Dermis microvascular lymphatic vessel endothelial cell (primary cell): ENCODE measurements at places on chromosomes 5 and 9.

DNA sequence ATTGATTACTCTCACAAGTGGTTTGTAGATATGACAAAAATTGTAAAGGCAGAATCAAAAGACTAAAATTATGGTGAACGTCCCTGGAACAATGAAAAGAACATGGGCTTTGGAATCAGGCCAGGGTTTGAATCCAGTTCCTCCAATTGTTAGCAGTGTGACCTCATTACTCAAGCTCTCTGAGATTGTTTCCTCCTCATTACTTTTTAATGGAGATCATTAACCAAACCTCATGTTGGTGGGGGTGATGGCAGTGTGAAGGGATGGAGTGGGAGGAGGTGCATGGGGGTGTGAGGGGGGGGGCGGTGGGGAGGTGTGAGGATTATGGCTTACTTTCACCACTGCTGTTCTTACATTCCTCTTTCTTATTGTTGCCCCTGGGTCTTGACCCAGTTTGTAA is 44.1 kb upstream of the FOXE1 start:
- DNase-seq: peak; percentile 78

DNA sequence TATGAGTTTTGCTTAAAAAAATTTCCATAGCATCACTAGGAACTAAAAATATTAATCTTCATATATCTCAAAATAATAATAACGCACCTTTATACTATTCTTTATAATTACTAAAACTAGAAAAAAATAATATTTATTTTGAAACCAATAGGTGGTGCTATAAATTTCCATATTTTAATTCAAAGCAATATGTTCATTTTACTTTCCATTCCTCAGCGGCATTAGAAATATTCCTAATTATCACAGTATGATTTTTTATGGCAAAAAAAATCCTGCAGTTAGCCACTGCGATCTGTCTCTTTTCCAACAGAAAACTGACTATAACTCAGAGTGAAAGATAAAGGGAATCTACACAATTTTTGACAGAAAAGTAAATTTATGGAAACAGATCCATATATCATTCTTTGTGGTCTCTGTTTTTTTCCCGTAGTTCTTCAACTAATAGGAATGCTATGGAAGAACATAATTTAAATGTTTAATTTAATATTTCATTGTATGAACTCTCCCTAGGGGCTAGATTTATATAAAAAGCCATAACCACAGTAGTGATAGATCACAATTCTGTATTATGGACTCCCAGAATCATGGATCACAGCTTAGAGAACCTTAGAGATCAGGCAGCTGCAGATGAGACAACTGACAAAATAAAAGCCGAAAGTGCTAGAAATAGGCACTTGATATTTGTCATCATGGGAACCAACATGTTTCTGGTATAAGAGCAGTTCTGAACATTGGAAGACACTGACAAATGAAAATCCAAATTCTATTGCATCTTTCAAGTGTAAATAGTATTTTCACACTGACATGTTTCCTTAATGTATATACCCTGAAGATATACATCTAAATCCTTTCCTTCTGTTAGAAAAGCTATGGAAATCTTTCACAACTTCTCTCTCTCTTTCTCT is 167.7 kb upstream of the MPDZ start:
- DNase-seq: peak; percentile 28

- peak; percentile 32 for DNase-seq
These were observed 35.6 kb upstream of the TRIO start for GRCh38 chr5:14107536-14107935.

GRCh38 chr9:132699956-132700355 is 29.7 kb downstream of the GTF3C4 start:
- DNase-seq: peak; percentile 4

GRCh38 chr5:137831526-137831925 is 36.1 kb upstream of the MYOT start:
- no peak for DNase-seq

DNA sequence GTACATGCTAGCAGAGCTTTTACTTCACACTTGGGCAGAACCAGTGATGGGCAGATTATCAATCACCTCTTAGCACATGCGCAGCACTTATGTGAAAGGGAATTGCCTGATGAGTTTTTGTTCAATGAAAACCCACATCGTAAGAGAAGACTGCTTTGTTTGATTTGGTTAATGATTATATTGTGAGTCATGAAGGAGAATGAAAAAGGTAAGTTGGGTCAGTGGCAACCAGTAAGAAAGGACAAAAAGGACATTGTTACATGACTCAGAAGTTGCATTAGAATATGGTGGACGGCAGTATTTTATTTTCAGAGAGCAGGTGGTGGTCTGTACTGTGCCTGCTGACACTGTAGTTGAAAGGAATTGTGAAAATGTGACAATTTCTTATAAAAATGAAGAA is 127.4 kb downstream of the AOPEP start:
- DNase-seq: no peak

GRCh38 chr5:84436866-84437265 is 52.2 kb upstream of the EDIL3 start:
- DNase-seq: no peak

DNA sequence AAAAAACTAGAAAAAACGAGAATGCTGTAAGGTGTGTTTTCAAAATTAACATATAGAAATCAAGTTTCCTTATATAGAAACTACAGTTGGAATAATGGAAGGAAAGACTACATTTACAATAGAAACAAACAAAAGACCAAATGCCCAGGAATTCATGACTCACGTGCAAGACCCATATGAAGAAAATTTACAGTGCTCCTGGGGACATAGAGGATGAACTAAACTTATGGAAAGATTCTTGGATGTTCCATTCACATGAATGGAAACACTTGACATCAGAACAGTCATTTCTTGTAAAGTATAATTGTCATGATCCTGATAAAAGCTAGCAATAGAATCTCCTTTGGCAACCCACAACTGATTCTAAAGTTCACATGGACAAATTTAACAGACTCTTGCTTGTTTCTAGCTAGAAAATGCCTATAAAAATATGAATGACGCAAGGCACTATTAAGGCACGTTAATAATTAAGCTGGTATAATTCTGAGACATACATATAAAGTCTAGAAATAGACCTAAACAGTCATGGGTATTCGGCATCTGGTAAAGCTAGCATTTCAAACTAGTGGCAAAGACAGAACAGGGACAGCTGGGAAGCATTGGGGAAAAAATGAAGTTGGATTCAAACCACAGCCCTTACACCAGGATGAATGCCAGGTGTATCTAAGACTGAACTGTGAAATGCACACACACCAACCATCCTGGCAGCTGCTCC is 5.1 kb upstream of the ZFP62 start:
- no peak for DNase-seq

GRCh38 chr5:137997726-137998213 is 35.1 kb downstream of the FAM13B start:
- peak; percentile 5 for DNase-seq

GRCh38 chr9:87063871-87064270 is 116.6 kb upstream of the GAS1 start:
- DNase-seq: no peak

DNA sequence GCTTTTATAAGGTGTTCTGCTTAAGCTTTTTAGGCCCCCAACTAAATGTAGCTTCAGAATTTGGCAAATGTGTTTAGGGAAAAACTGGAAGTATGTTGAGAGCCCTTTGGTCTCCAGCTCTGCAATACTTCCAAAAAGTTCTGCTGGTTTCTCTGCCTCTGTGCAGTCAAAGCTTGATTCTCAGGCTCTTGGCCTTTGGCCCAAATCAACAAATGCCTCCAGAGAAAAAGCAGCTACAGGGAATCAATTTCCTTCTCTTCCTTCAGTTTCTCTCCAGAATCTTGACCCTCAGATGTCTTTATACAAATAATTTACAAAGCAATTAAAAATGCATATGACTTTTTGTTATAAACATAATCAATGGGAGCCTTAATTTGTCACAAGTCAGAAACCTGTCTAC is 235.7 kb downstream of the COMMD10 start:
- DNase-seq: peak; percentile 71

- no peak for DNase-seq
These were observed 19.2 kb downstream of the NOTCH1 start for GRCh38 chr9:136526625-136527066.

GRCh38 chr9:37128051-37128450 is 7.7 kb downstream of the ZCCHC7 start:
- no peak for DNase-seq

DNA sequence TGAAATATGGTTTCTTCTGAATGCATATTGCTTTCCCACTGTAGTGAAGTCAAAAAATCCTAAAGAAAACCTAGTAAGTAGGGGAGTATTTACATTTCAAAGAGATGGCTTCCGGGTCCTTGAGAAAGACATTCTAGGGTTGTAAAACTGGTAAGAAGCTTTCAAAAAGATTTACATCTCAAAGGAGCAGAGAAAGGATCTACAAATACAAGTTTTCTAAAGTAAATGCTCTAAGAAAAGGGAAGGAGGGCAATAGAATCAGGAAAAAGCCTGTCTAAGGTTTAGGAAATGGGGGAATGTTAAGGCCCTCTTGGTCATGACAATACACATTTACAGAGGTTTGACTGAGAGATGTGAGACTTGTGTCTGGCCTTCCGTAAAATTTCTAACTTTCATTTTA is 16.7 kb upstream of the TRPC7 start:
- no peak for DNase-seq

DNA sequence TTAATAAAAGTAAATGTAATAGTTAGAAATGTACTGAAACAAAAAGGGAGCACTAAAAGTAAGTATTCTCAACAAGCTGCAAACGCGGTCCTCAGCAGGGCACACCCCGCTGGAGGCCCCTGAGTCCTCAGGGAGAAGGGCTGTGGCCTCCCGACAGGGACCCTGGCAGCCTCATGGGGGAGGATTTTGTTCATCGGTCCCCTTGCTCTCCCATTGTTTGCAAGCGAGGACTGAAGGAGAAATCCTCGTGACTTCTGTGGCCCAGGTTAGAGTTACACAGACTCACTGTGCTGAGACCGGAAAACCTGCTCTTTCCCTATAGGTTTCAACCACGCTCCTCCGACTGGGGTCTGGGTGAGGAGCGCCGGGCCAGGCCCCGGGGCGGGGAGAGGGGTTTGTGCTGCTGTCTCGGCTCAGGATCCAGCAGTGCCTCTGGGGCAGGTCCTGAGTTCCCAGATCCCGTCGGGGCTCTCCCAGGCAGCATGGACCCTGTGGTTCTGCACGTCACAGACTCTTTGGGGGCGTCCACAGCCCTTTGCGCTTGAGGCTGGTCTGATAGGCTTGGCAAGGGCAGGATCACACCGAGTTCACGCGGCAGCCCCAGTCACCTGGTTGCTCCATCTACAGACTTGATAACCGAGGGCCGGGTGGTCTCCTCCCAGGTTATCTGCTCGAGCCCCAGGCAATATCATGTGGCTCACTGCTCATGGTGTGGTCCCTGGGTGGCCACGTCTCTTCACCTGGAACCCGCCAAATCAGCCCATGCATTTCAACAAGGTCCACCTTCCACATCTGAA is 38.8 kb downstream of the MRPL36 start:
- no peak for DNase-seq

DNA sequence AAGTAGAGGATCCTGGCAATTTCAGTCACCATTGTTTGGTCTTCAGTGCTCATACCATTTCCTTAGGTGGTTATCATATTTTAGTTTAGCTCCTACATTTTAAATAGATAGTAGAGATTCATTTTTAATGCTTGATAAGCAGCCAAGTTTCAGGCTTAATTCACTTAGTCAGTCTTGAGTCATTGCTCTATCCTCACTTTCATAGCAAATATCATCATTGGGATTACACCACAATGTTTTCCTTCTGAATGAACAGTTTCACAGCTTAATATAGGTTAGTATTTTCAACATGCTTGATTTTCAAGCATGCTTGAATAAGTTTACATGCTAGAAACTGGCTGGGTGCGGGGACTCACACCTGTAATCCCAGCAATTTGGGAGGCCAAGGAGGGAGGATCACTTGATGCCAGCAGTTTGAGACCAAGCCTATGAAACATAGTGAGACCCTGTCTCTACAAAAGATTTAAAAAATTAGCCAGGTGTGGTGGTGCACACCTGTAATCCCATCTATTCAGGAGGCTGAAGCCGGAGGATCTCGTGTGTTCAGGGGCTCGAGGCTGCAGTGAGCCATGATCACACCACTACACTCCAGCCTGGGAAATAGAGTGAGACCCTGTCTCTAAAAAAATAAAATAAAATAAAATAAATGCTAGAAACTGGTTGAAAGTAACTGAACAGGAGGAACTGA is 339.9 kb downstream of the ADGRV1 start:
- DNase-seq: no peak

DNA sequence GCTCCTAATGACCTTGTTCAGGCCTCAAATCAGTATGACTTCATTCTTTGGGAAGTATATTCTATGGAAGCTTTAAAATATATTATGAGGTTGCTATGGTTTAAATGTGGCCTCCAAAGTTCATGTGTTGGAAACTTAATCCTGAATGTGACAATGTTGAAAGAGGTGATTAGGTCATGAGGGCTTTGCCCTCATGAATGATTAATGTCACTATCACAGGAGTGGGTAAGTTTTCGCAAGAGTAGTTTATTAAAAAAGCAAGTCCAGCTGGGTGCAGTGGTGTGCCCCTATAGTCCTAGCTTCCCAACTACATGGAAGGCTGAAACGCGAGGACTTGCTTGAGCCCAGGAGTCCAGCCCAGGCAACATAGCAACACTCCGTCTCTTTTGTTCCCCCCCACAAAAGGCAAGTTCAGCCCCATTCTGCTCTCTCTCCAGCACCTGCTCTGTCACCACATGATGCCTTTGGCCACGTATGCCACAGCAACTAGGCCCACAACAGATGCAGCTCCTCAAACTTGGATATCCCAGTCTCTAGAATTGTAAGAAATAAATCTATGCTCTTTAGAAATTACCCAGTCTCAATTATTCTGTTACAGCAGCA is 105.3 kb downstream of the SIL1 start:
- no peak for DNase-seq

GRCh38 chr5:55160493-55161209 is 680 bp downstream of the GPX8 start:
- DNase-seq: peak; percentile 96

DNA sequence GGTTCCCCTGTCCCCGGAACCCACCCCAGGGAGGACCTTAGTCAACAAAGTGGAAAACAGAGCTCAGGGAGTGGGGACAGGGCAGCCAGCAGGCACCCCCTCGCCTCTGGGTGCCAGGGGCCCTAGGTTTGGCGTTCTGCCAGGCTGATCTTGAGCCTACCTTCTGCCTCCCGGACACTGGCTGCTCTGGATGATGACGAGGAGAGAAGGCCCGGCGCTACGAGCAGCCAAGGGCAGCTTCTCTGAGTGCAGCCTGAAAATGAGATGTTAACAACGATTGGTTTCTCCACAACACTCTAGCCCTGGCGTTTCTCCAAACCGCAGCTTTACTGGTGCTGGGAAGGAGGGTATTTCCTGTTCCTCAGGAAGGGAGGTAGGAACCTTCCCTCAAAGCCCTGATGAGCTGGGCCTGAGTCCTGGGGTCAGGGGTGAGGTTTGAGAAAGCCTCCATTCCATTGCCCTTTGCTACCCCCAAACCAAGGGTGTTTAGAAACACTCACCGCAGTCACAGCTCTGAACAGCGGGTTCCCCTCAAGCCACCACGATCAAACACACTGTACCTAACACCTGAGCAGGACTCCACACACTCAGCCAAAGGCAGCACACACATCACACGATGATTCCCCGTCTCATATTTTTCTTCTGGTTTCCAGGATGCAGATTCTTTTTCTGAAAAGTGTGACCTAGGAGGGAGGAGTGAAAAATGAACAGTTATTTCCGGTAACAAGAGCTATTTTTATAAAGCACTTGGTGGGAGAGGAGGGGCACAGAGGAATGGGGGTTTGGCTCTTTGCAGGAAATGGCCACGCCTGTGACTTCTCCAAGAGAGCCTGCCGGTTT is at the start of gene STING1:
Gene STING1, minus strand, starts transcription at position 709 of the 840 bp plus-strand sequence. CDS start 1,054 bp downstream, outside the sequence.
- DNase-seq: peak; percentile 47
